AG09319 (cell line): ENCODE measurements at places on chromosomes 4 and X.

GRCh38 chrX:106894392-106894909 is 8.7 kb downstream of the RIPPLY1 start:
- peak; percentile 46 for DNase-seq

GRCh38 chrX:134801267-134801666 is 143.0 kb upstream of the PLAC1 start:
- no peak for DNase-seq

DNA sequence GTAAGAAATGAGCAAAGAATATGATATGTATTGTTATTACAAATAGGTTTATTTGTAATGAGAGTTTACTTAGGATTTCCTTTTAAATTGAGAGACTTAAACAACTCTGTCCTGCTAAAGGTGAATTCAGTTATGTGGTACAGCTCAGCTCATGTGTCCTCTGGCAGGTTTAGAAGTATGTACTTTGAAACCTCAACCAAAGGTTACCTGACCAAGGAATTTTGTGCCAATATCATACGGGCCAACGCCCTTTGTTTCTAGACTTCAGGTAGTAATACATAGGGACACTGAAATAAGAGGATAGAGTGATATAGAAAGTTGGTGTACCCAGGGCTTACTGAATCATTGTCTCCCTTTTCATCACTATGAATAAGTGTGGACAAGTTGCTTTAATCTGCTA is 25.7 kb downstream of the SLAIN2 start:
- no peak for DNase-seq

- DNase-seq, result no peak
These were observed 230.1 kb upstream of the FAT1 start for GRCh38 chr4:186953599-186954260.

- no peak for DNase-seq
These were observed 60.8 kb upstream of the HPGD start for GRCh38 chr4:174583056-174583455.

GRCh38 chrX:17869580-17869979 is 8.5 kb upstream of the RAI2 start:
- DNase-seq, result no peak

DNA sequence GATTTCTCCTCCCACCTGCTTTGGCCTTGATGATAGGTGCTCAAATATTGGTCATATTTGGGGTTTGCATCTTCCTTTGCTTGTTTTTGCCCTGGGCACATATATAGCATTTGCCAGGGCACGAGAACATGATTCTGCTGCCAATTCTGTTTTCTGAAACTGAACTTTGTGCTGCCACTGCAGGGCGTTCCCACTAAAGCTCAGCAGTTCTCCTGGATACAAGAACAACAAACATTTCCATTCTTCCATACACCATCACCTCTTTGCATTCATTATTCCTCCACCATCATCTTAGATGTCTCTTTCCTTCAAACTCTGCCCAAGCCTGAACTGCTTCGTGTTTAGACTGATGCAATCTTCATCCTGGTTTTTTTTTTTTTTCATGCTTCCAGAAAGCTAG is 36.3 kb upstream of the GATB start:
- no peak for DNase-seq

- no peak for DNase-seq
These were observed 44.9 kb downstream of the SH3RF1 start for GRCh38 chr4:169225812-169226211.

GRCh38 chr4:1011022-1011665 is at the start of gene FGFRL1:
TSS of gene FGFRL1 (plus strand) at chr4:1011626. CDS start at chr4:1012486, 860 bp downstream.
- DNase-seq, result peak; percentile 63
